ENCODE measurements at places on chromosomes 6 and 20. TPM values are rescaled to one million over a fixed set of nuclear protein-coding genes. Genes with fewer than 3 reads are reported as not detected.

DNA sequence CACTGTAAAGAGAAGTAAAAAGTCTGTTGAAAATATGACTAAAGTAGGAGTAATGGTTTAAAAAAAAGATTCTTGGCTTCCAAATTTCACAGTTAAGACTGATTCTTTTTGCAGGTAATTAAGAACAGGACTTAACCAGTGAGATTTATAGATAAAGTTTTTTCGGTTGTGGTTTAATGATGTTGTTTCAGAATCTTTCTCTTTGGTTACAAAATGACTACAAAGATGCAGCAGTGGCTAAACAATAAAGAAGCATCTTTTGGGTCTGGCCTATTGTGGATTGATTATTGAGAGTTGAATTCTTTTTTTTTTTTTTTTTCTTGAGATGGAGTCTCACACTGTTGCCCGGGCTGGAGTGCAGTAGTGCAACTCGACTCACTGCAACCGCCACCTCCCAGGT, 109.7 kb downstream of the AKAP7 start:
- DNase-seq: no peak

- no peak for DNase-seq
Observed at GRCh38 chr6:56650191-56650590, 7.5 kb upstream of the DST start.

- DNase-seq: no peak
Observed at GRCh38 chr6:140475086-140475485, 1100.6 kb upstream of the CITED2 start.

- no peak for DNase-seq
Observed at GRCh38 chr20:2156666-2157624, 55.3 kb downstream of the STK35 start.

GRCh38 chr6:41560431-41561192, 14.4 kb downstream of the FOXP4 start:
- DNase-seq: peak; percentile 85

- DNase-seq: no peak
Observed at GRCh38 chr6:108751282-108751681, 96.9 kb upstream of the ARMC2 start.

- no peak for DNase-seq
Observed at GRCh38 chr6:110769923-110770322, 45.3 kb downstream of the CDK19 start.

GRCh38 chr6:13194852-13195251, 133.5 kb downstream of the TBC1D7 start:
- DNase-seq: peak; percentile 51

DNA sequence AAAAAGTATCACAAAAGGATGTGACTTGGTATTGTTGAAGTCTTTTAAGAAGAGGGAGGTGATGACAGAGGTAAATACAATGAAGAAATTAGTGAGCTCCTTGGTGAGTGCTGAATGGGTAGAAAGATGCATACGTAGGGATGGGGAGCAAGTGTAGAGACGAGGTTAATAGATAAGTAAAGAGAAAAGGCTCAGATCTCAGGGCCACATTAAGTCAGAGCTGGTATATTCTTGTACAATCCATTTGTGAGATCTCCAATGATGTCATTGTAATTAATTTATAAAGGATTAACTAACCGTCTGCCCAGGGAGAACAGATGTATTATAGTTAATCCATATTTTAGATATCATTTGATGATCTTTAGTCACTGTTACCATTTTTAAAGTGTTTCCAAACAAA, 43.4 kb downstream of the SMPDL3A start:
- DNase-seq: no peak

DNA sequence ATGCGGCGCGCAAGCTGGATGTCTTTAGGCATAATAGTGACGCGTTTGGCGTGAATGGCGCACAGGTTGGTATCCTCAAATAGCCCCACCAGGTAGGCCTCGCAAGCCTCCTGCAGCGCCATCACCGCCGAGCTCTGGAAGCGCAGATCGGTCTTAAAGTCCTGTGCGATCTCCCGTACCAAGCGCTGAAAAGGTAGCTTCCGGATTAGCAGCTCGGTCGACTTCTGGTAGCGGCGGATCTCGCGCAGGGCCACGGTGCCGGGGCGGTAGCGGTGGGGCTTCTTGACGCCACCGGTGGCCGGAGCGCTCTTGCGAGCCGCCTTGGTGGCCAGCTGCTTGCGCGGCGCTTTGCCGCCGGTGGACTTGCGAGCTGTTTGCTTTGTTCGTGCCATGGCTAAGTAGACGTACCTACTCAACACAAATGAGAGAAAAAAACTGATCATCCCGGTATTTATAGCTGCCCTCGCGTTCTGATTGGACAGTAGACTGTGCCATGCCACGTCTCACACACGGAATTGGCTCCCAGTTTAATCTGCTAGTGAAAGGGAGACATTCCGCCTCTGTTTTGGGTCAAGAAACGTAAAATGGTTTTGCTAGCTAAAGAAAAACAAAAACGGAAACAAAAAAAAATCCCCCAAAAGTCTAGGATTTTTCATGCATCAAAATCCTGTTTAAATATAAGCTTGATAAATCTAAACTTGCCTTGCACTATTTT, 40.1 kb downstream of the OR2B2 start:
- DNase-seq: peak; percentile 80

DNA sequence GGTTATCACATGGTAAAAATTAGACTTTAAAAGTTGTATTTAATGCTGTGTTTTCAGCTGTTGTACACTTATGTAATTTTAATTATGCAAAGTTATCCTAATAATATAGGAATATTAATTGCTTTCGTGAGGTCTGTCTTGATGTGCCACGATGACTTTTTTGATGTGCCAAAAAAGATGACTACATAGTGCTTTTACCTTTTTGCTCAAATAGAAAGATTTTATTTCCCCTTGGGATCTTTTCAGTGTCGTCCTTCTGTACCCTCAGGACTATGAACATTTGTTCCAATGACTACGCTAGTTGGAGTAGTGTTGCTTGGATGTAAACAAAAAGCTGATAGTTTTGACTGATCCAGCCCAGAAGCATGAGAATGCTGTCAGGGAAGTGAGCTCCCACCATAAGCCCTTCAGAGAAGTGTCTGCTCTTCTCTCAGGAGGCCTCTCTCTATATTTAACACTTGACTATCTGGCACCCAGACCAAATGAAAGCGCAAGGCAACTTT, 1.2 kb upstream of the CD164 start:
- DNase-seq: no peak

The EPPIN gene
- not detected for total RNA-seq

The THEMIS gene
- 0.66 TPM for total RNA-seq

The SALL4 gene
- total RNA-seq: 5.9 TPM

The GCM1 gene
- total RNA-seq: not detected
